ENCODE measurements at places on chromosomes 4 and X.
A peak's percentile ranks its signal among the peaks of the same experiment; 100 is the strongest.

DNA sequence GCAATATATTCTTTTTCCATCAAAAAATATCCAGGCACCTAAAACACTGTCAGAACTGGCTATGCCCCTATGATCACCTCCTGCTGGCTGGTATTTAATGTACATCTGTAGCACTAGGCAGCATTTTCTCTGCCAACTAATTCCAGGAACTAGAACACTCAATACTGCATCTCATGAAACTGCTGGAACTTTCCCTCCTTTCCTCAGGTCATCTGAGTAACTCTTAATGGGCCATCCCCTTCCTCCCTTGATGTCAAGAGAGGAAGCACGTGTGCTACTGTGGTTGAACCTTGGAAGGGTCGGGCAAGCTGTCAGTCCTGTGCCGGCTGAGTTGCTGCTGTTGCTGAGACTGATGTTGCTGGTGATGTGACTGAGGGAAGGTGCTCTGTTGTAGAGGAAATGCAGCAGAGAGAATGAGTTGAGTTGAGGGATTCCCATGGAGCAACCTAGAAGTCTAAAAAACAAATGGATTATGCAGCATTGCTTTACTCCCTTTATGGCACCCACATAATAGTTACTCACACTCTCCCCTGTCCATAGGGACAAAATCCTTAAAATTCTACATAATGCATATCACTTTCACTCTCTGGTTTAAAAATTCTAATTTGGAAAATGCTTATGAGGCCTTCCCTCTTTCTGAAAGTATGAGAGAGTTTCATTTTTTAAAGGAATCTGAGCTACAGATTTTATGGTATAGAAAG lies 39.5 kb downstream of the TMEM165 start:
- no peak for DNase-seq

DNA sequence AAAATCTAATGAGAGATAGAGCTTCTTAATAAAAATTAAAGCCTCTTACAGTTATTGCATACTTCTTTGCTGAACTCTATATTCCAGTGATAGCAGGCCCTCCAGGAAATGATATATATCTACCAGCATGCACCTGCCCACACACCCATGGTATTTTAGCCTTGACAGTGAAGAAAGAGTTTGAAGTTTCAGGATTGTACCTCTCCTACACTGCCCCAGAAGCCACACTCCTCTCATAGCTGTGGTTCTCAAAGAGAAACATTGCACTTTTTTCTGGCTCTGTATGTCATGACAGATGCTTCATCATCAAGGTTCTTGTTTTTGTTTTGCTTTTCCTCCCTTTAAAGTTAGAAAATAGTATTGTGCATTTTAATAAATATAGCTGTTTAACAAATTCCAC lies 34.0 kb downstream of the INPP4B start:
- DNase-seq: no peak

- DNase-seq: no peak
Observed at GRCh38 chrX:7069556-7069955, 78.0 kb upstream of the STS start.

- no peak for DNase-seq
Observed at GRCh38 chr4:154211506-154211905, 280.1 kb downstream of the DCHS2 start.

GRCh38 chrX:154873329-154873728 lies 12.8 kb upstream of the F8A1 start:
- DNase-seq: no peak

DNA sequence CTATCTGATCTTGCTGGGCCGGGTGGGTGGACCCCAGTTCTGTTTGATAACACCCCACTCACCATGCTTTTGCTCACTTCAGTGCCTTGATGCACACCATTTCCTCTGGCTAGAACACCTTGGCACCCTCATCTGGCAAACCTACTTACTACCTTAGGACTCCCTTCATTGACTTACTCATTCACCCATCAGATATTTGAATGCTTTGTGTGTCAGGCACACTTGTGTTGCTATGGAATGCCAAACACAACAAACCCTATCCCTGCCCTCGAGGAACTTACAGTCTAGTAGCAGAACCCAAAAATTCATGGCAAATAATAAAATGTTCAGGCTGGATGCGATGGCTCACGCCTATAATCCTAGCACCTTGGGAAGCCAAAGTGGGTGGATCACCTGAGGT lies 13.9 kb downstream of the CCNG2 start:
- no peak for DNase-seq

GRCh38 chrX:123962794-123963373 lies 1.4 kb downstream of the STAG2 start:
- peak; percentile 85 for DNase-seq

All from dorsolateral prefrontal cortex (tissue), 122 donors.